ENCODE measurements at places on chromosomes 3 and 15.

GRCh38 chr15:35496585-35496984 is 49.4 kb downstream of the DPH6 start:
- no peak for DNase-seq

GRCh38 chr15:77721963-77722362 is 89.3 kb upstream of the LINGO1 start:
- DNase-seq = no peak

DNA sequence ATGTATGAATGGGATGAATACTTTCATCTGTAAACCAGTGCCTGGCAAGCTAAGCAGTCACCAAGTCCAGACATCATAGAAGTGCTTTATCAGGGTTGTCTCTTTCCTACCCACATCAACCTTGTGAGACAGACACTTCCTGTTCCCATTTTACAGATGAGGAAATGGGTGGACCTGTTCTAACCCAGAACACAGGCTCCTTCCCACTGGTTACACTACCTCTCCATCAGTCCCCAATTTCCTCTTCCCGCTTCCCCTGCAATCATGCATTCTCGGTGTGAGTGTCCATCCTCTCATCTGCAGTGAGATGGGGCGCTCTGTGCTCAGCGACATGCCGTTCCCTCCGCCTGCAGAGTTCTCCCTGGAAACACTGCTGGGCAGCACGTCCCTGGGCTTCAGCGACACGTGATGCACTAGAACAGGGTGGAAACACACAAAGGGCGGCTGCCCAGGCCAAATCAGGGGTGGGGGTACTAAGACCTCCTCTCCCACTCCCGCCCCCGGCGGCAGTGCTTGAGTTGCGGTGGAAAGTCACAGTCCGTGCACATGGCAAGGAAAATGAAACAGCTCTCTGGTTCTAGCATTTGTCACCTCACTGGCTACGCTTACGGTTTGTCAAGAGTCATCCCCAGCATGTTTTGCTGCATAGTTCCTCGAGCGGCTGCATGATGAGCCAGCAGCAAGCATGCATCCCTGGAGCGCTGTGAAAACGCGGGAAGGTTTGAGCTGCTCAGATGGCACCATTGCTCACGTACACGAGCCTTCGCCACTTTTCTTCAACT is 201.1 kb downstream of the ADAMTS17 start:
- DNase-seq = no peak

- DNase-seq = no peak
Measured at GRCh38 chr3:162368417-162368816, 871.8 kb downstream of the OTOL1 start.

- no peak for DNase-seq
Measured at GRCh38 chr15:67805008-67805665, 20.2 kb upstream of the SKOR1 start.

DNA sequence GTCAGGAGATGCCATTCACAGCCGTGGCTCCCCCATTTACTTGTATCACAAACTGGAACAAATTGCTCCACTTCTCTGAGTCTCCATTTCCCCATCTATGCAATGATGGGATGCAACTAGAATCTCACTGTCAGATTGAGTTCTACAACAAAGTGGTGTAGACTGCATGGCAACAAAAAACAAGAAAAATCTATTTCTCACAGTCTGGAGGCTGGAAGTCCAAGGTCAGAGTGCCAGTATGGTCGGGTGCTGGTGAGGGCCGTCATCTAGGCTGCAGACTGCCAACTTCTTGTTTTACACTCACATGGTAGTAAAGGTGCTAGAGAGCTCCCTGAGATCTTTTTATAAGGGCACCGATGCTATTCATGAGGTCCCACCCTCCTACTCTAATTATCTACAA is 158.4 kb upstream of the BCL6 start:
- DNase-seq = no peak

Data from NCI-H2227 treated with DMSO at 0.1 percent for 48 hours (cell line).